GM10248 (cell line): ENCODE measurements at places on chromosomes 2 and 18.

- no peak for DNase-seq
These were observed 55.0 kb upstream of the PKDCC start for GRCh38 chr2:41992671-41993434.

DNA sequence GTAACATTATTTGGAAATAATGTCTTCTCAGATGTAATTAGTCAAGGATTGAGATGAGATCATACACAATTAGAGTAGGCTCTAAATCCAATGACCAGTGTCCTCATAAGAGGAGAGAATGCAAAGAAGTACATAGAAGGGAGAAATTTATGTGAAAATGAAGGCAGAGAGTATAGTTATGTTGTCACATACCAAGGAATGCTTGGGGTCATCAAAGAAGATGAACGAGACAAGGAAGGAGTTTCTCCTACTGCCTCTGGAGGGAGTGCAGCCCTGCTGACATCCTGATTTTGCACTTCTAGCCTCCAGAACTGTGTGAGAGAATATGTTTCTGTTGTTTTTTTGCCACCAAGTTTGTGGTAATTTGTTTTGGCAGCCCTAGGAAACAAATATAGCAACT lies 100.1 kb downstream of the GALNT13 start:
- no peak for DNase-seq

DNA sequence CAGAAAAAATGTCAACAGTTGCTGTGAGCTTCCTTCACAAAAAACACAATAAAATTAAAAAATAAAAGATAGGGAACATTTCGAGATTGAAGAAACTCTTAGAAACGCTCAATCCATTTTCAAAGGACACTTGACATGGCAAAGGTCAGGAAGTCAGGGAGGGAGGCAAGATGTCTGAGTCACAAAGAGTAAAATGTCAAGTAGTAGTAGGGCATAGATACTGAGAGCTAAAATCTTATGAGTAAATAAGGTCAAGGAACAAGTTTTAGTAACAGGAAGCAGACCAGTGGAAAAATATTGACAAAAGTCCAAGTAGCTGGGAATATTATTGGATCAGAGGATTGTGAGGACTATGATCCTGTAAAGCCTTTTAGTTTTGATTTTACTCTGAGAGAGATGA lies 495.6 kb downstream of the TMX3 start:
- DNase-seq = no peak

GRCh38 chr2:28322981-28323396 lies 69.7 kb upstream of the FOSL2 start:
- DNase-seq = no peak

- no peak for DNase-seq
These were observed 17.4 kb upstream of the STEAP3 start for GRCh38 chr2:119206201-119206600.
